ENCODE measurements at places on chromosomes 5 and 9.

DNA sequence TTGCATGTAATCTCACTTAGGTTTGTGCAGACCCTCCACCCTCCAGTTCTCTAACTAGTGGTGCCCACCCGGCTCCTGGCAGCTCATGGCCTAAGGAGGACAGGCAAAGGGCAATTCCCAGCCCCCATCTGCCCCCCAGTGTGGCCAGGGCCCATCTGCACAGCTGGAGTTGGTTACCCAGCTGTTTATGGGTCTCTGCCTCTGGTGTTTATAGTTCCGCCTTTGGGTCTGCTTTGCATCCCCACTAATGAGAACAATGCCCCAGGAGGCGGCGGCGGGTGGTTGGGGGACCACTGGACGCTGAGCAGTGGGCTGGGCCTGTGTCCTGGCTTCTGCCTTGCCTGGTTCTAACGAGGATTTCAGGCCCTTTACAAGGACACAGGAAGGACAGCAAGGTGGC, 62.4 kb downstream of the NDST1 start:
- no peak for DNase-seq

GRCh38 chr9:108456903-108457302, 398.9 kb downstream of the ACTL7B start:
- DNase-seq, result no peak

GRCh38 chr9:136084063-136084944, 10.8 kb downstream of the NACC2 start:
- peak; percentile 15 for DNase-seq

GRCh38 chr5:147530530-147531389, 20.9 kb upstream of the DPYSL3 start:
- no peak for DNase-seq

DNA sequence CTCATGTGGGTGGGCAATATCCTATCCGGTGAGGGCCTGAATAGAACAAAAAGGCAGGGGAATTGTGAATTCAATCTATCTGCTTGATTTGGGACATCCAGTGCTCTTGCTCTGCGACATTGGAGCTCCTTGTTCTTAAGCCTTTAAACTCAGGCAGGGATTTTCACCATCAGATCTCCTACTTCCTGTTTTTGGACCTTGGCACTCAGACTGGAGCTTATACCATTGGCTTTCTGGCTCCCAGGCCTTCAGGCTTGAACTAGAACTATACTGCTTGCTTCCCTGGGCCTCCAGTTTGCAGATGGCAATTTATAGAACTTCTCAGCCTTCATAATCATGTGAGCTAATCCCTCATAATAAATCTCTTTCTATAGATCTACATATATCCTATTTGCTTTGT, 134.3 kb upstream of the CLINT1 start:
- DNase-seq, result no peak

DNA sequence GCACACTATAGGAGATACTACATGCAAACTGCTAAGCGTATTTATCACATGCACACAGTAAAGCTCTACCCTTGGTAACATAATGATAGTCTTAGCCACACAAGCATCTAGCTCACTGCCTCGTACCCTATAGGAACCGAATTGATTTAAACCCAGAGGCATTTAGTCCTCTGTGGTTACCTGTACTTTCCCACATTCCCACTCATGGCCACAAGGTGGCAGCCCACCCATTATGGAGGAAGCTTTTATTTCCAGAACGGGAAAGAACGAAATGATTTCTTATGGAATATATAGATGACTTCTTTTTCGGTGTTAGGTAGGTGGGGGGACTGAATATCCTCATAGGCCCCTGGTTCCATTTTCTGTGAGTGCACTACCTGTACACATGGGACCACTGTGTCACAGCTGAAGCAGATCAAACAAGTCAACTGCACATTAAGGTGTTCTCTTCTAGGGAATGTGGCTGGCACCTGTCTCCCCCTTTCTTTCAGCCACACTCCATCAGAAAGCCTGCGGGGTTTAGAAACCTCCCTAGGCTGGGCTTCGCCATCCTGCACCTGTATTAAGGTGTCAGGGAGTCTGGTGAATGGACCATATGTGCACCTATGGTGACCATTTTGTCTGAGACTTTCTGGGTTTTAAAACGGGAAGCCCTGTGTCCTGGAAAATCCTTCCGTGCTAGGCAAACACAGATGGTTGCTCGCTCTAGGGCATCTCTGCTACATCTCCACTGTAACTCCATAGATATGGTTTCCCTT, 313.2 kb downstream of the SLIT3 start:
- DNase-seq, result peak; percentile 82

- DNase-seq, result no peak
Measured at GRCh38 chr9:109488791-109489492, 9.2 kb downstream of the PTPN3 start.

- no peak for DNase-seq
Measured at GRCh38 chr9:96619124-96619465, 548 bp downstream of the CDC14B start.

DNA sequence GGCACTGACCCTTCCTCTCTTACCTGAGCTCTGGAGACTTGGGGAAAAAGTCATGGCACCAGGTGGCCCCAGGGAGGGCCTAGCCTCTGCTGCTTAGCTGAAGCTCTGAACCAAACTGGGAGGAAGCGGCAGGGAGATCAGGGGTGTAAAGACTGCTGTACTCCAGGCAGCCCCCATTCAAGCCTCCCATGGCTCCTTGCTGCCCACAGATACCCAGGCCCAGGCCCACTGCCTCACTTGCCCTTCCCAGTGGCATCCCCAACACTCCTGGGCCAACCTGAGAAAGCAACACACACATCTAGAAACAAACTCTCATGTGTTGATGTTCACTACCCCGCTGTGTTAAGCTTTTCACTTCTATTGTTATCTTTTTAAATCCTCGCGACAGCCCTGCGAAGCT, 151.6 kb downstream of the C5orf15 start:
- no peak for DNase-seq

DNA sequence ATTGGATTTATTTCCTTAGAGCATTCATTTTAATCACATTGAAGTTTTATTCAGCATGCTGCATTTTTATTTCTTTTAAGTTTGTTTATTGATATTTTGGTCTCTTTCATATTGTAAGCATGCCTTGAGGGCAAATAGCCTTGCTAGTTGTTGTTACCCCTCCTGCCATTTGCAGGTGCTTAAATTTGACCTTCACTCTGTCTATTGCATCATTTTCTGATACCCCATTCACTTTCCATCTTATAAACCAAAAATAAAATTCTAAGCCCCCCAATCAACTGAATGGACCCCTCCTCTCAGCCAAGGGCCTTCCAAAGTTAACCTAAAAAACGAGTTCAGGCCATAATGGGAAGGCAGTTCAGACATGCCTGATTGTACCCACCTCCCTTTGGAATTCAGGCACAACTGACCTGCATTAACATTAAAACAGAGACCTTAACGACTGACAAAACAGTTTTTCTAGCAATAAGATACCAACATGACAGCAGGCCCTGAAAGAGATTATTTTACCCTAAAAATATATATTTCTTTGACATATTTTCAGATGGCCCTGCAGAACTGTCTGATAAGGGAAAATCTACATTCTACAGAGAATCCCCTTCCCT, 32.1 kb downstream of the TARS1 start:
- no peak for DNase-seq

DNA sequence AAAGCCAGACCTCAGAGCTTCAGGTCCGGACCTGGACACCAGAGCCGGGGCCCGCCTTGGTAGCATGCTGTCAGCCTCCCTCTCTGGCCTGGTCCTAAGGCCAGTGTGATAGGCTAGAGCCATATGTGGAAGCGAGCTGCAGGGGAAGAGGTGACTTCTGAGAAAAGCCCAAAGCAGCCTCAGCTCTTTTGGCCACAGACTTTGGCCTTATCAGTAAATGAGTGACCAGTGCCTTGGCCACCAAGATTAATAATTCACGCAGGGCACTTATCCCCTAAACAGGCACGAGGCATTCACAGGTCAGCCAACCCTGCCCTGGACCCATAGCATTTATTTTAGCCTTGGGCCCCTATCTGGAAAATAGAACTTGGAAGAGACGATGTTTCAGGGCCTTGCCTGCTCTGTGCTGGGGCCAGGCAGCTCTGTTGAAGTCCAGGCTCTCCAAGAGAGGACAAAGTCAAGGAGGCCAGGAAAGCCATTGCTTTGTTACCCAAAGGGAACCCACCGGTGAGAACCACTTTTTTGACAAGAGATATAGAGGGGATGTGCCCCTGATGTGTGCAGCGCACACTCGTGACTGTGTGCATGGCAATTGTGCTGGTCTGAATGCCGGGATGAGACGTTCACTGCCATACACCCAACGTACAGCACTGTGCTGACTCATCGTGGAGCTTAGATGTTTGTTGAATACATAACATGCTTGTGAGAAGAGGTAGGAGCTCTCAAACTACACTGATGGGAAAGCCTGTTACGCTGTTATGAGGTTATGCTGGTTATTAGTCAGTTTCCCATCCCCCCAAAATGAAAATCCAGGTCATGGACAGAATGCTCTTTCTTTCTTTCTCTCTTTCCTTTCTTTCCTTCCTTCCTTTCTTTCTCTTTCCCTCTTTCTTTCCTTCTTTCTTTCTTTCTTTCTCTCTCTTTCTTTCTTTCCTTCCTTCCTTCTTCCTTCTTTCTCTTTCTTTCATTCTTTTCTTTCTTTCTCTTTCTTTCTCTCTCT, 5.0 kb upstream of the SLC34A1 start:
- DNase-seq, result no peak

DNA sequence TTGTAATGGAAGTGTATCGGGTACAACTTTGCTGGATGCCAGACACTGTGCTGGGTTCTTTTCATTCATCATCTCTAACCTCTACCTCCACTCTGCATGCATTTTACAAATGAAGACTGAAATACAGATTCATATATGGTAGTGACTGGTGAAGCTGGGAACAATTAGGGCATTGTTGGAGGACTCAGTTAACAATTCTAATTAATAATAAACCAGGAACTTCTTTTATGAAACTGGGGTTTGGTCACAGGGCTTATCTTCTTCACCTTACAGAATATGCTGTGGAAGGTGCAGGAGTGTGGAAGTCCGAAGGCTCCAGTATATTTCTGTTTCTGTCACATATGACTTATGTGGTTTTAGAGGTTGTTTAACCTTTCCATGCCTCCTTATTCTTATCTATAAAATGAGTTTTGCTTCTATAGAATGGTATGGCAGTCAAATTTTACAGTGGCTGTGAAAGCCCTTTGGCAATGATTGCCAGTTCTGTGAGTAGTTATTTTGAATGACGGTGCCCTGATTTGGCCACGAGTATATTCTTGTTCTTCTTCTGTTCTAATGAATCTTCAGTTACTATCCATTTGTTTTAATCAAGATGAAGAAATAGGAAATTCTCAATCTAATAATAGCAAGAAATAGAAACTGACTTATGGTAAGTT, 284.7 kb downstream of the GABRB2 start:
- no peak for DNase-seq

- DNase-seq, result no peak
Measured at GRCh38 chr9:128862401-128862851, 19.3 kb downstream of the KYAT1 start.

DNA sequence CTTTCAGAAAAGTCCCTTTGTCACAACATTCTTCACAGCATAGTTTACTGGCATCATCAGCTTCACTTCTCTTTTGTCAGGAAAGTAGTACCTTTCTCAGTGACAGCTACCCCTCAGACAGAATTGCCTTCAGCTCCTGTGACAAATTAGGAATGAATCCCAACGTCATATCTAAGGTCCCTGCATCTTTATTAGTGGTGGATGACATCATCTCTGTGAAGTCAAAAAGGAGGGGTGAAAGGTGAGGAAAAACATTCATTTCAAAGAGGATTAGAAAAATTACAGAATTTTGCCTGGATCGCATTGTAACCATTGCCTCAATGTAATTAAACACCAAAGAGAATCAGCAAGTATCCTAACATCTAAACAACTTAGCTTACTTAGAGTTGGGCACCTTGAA, 7.9 kb upstream of the INSL6 start:
- no peak for DNase-seq

DNA sequence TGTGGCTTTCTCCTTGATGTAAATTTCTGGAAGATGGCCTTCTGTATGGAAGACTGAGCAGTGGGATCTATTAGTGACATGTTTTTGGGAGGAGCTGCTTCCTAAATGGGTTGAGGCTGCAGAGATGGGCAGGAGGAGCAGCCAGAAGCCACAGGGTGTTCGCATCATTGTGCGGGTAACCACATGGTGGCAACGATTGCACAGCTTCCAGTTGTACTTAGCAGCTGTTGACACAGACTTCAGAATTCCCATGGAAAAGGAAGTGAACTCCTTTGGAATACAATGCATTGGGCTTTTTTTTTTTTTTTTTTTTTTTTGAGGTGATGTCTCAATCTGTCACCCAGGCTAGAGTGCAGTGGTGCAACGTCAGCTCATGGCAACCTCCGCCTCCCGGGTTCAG, 297.3 kb downstream of the NR3C1 start:
- peak; percentile 43 for DNase-seq

DNA sequence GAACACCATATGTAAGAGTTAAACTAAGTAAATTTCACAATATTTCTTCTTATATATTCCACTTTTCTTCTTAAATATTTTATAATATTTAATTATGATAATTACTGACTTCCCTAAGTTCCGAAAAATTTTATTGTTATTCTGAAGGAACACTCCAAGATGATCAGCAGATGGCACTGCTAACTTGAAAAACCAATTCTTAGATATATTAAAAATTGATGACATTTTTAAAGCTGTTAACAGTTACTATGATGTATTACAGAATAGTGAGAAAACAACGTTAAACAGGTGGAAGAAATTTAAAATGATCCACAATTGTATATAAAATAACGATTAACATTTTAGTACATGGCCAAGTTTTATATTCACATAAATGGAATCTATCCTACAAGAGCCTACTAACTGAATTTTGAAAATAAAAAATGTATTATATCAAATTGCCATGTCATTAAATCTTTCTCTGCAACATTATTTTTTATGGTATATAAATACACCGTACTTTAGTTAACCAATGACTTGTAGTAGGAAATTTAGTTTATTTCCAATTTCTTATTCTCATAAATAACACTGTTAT, 30.1 kb upstream of the MUSK start:
- DNase-seq, result no peak

GRCh38 chr9:20353931-20354652, 268.2 kb downstream of the MLLT3 start:
- no peak for DNase-seq

DNA sequence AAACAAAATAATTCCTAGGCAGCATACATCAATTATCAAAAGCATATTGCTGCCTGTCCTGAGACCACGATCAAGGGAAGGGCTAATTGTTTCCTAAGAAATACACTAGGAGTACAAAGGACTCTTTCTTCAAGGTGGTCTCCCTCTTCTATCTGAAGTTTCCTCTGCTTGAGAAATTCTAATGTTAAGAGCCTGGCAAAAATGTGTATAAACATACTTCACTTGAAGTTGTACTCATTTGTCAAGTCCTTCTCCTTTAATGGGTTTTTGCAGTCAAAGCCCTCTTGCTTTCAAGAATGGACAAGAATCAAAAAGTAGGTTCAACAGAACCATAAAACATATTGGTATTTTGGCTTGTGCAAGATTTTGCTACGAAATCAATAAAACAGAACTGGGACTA, 31.1 kb downstream of the UBTD2 start:
- no peak for DNase-seq

GRCh38 chr9:107698779-107699178, 209.2 kb upstream of the KLF4 start:
- no peak for DNase-seq
